ENCODE measurements at places on chromosomes 16 and 17.

GRCh38 chr17:50203086-50203485 is 1.7 kb upstream of the COL1A1 start:
- no peak for DNase-seq

DNA sequence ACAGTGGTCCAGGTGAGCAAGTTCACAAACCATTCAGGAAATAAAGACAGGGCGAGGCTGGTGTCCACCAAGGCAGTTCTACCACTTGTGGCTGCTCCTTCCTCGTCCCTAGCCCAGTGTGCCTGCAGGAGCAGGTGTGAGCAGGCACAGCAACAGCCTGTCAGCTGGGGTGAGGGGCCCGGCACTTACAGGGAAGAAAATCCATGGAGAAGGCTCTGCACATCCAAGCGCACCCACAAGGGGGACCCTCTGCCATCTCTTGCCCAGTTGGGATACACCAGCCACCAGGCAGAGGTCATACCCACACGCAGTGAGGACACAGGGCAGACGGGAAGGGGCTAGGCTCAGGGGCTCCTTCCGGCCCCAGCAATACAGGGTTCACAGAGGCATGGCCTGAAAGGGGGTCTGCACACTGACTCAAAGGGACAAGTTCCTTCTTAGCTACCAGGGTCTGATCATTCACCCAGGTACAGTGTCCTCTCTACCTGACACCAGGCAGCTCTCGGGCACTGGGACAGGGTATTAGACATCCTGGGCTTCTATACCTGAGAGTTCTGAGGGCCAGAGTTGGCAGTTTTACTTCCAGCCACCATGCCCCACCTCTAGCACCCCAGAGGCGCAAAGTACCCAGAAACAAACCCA is 27.0 kb downstream of the CDIP1 start:
- DNase-seq, result no peak

DNA sequence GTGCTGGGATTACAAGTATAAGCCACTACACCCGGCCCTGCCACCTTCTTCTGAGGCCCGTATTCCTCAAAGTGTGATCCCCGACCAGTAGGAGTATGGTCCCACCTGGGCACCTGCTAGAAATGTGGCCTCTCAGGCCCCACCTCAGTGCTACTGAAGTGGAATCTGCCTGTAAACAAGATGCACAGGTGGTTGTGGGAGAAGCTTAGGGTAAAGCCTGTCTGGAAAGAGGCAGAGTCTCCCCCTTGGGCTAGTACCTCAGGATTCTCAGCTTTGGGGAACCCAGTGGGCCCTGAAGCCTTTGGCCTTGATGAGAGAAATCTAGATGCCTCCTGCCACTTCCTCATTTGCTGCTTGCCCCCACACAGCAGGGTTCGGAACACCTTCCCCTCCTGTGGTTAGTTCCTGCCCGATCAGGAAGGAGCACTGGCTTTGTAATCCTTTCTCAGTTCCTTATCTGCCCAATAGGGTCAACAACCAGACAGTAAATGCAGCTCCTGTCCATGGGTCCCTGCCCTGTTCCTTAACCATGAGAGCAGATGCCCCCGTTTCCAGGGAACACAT is 25.2 kb downstream of the TK2 start:
- no peak for DNase-seq

- DNase-seq, result no peak
Measured at GRCh38 chr16:57143149-57143921, 42.5 kb downstream of the PSME3IP1 start.

GRCh38 chr17:57562184-57562698 is 182.9 kb downstream of the CCDC182 start:
- no peak for DNase-seq

DNA sequence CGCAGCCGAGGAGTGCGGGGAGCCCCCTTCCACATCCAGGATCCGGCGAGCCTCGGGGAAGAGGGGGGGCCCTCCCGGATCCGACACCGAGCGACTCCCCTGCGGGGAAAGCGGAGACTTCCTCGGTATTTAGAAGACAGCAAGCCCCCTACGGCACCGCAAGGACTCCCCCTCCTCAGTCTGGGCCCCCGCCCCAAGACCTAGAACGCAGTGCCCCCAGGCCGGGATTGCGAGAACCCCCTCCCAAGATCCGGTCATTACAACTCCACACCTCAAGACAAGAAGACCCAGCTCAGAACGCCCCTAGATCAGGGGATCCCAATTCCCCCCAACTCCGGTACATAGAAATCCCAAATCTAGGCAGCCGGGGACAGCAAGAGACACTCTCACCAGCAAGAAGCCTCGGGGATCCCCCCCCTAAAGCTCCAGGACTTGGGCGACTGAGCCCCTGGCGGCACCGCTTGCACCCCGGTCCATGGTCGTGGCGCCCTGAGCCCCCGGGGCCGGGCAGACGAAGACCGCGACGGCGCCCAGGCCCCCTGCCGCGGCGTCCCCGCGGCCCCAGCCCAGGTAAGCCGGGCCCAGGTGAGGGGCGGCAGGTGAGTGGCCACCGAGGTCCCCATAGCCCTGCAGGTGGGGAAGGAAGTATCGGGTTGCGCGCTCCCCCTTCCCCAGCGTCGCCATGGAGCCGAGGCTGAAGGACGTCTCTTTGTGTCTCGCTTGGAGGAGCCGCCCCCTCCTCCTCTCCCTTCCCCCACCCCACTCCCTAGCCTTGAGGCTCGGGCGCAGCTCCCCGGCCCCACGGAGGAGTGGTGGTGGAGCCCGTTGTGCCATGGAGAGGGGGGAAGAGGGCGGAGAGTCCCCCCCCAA is 641 bp downstream of the SBK1 start:
- no peak for DNase-seq

DNA sequence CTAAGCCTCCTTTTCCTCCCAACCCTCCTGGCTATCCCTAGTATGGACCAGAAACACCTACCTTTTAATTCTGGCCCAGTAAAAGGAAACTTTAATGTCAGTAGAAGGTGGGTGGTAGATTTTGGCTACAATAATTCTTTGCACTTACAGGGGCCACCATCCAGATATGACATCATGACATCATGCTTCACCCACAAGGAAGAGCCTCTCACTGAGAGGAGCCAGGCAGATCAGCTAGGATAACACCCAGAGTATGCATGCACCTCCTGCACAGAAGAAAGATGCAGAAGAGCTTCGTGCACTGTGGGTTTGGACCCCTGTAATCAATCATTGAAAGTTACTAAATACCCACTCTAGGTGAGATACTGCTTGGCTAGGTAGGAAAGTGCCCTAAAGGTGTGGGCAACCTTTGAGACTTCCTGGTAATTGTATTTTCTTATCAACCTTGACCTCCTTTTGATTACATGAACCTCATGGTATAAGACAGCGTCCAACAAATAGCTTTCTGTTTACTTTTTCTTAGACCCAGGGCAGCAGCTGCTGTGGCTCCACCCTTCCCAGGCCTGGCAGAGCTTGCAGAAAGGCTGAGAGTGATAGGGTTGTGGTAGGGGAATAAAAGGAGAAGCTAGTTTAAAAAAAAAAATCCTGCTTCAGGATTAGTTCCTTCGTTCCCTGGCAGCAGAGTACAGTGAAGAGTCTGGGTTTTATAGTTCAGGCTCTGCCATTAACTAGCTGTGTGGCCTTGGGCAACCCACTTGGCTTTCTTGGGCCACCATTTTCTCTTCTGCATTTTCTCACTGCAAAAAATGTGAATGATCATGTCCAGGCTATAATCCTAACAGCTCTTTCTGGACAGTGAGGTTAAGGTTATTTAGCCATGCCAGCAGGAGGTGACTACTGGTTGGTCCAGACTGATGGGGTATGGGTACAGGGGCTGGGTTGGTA is 6.2 kb downstream of the MAP3K14 start:
- no peak for DNase-seq

DNA sequence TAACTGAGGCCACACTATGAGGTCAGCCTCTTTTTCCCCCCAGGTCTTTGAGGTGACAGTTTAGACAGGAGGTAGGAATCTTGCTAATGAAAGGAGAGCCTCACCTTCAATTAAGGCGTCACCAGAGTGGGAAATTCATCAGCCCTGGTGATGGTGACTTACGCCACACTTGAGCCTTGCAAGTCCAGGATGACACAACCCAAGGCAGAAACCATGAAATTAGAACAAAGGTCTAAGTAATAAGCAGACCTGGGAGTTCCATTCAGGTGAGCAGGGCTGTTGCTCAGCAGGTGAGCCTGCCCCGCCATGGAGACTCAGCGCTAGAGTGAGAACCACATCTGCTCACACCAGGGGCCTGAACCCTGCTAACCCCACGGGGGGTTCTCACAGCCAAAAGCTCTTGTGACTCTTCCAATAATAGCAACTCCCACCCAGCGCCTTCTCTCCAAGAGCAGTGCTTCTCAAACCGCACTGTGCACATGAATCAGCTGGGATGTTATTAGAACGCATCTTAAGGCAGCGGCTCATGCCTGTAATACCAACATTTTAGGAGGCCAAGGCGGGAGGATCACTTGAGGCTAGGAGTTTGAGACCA is 28.7 kb upstream of the KIFC3 start:
- DNase-seq, result no peak

GRCh38 chr16:17845031-17845430 is 374.3 kb upstream of the XYLT1 start:
- no peak for DNase-seq

GRCh38 chr17:65584604-65585521 is 23.4 kb upstream of the AXIN2 start:
- no peak for DNase-seq
